PC-9 (cell line): ENCODE measurements at places on chromosomes 11 and 22. TPM values are rescaled to one million over a fixed set of nuclear protein-coding genes. Genes with fewer than 3 reads are reported as not detected.

The SCUBE1 gene
- total RNA-seq, result not detected in 2 replicates

The SYT7 gene
- total RNA-seq, result 4.0 and 8.9 TPM in 2 replicates

The VSIG10L2 gene
- total RNA-seq, result not detected in 2 replicates

The SLC22A8 gene
- total RNA-seq, result not detected in 2 replicates

The DDI1 gene
- total RNA-seq, result not detected in 2 replicates

The SPINDOC gene
- total RNA-seq, result 46.8 and 49.7 TPM in 2 replicates

The SMDT1 gene
- total RNA-seq, result 55.3 and 72.8 TPM in 2 replicates

GRCh38 chr11:42407341-42407740, 904.5 kb upstream of the API5 start:
- DNase-seq, result no peak
- H3K36me3 ChIP-seq, result no peaks in the 10 kb centered on the region
- H3K27me3 ChIP-seq, result no peaks in the 10 kb centered on the region
- no peak overlapping the region for H3K4me3 ChIP-seq
- no peak overlapping the region for H3K27ac ChIP-seq

GRCh38 chr11:1651411-1651980, 21.9 kb downstream of the KRTAP5-5 start:
- no peak overlapping the region for H3K27ac ChIP-seq
- no peaks in the 10 kb centered on the region for H3K36me3 ChIP-seq
- H3K27me3 ChIP-seq, result peaks cover 36% of the 10 kb centered on the region
- DNase-seq, result no peak

GRCh38 chr11:17351172-17351509, 459 bp upstream of the NCR3LG1 start:
- 0 out of 2 replicates have a peak, but pooled peaks cover 4% of the 10 kb centered on the region for H3K4me1 ChIP-seq
- H3K27ac ChIP-seq, result no peak overlapping the region
- no peaks in the 10 kb centered on the region for H3K27me3 ChIP-seq
- H3K36me3 ChIP-seq, result no peaks in the 10 kb centered on the region

DNA sequence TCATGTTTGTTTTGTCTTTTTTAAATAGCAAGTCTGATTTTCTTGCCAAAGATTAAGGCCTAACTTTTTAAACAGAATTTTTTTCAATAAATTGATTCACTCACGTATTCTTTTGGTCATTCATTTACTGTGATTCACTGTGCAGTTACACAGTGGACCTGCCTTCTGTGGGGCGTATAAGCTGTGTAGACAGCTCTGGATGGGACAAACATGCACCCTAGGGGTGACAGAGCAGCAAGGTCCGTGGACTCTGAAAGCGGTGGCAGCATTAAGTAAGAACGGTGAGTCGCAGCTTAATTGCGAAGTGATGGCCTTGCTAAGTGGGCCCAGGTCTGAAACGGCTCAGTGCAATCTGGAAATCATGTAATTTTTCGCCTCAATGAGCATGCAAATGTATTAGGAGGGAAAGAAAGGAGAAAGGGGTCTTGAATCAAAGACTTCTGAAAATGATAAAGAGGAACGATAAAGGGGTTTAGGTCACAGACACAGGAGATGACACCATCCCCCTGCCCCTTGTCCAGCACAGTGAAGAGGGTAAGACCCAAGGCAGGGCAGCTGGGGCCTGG, 113.1 kb downstream of the SPATA19 start:
- peaks cover 22% of the 10 kb centered on the region for H3K27me3 ChIP-seq
- H3K27ac ChIP-seq, result no peak overlapping the region

DNA sequence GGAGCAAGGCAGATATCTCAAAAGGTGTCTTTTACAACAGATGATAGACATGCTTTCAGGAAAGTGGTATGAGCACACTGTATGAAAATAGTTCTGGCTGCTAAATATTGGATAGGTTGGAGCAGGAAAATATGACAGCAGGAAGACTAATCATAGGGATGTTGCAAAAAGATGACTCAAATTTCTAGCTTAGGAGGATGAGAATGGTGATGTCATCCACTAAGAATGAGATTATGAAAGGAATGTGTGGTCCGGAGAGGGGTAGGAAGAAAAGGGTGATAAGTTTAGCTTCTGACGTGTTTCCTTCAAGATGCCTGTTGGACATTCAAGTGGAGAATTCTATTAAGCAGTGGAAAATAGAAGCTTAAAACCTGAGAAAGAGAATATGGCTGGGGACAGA, 46.4 kb downstream of the RCN1 start:
- H3K27ac ChIP-seq, result peak overlapping the region; percentile 67
- DNase-seq, result peak; percentile 92
- no peaks in the 10 kb centered on the region for H3K36me3 ChIP-seq
- no peaks in the 10 kb centered on the region for H3K27me3 ChIP-seq
- no peak overlapping the region for H3K4me3 ChIP-seq
- peaks cover 19% of the 10 kb centered on the region for H3K4me1 ChIP-seq

DNA sequence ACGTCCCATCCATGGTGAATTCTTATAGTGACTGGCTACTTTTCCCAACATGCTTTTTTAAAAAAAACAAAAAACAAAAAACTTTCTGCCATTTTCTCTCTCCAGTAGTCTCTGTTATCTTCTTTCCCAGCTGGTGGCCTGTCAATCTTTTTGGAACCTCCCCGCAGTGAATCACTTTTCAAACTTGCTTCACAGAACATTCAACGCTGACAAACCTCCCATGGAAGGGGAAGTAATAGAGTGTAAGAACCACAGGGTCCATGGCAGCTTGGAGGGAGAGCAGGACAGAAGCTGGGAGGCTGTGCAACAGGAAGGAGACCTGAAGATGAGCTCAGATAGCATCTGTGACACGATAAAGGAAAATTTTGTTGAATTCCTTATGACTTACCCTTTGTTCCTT, 9.8 kb upstream of the CECR2 start:
- peaks cover 56% of the 10 kb centered on the region; the same call in 1 of the 2 replicates for H3K27me3 ChIP-seq
- H3K36me3 ChIP-seq, result no peaks in the 10 kb centered on the region
- DNase-seq, result no peak

DNA sequence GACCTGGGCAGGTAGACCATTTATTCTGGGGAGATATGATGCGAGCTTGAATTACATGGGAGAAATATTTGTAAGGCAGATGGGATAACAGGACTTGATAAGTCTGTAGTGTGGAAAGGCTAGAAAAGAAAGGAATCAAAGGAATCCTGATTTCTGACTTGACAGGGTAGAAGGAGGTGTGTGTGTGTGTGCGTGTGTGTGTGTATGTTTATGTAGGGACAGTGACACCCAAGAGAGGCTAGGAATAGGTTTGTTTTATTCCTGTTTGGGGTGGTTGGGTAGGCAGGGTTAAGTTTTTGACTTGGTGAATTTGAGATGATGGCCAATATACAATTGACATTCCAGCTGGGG, 390 bp upstream of the HTATIP2 start:
- DNase-seq, result no peak
- peaks cover 35% of the 10 kb centered on the region for H3K4me1 ChIP-seq
- H3K36me3 ChIP-seq, result no peaks in the 10 kb centered on the region; the same call in 1 of the 2 replicates
- H3K4me3 ChIP-seq, result peak overlapping the region; percentile 76
- no peaks in the 10 kb centered on the region for H3K27me3 ChIP-seq

GRCh38 chr11:132222345-132222744, 851.9 kb downstream of the NTM start:
- no peak overlapping the region for H3K27ac ChIP-seq
- no peaks in the 10 kb centered on the region for H3K36me3 ChIP-seq
- H3K4me1 ChIP-seq, result no peaks in the 10 kb centered on the region

DNA sequence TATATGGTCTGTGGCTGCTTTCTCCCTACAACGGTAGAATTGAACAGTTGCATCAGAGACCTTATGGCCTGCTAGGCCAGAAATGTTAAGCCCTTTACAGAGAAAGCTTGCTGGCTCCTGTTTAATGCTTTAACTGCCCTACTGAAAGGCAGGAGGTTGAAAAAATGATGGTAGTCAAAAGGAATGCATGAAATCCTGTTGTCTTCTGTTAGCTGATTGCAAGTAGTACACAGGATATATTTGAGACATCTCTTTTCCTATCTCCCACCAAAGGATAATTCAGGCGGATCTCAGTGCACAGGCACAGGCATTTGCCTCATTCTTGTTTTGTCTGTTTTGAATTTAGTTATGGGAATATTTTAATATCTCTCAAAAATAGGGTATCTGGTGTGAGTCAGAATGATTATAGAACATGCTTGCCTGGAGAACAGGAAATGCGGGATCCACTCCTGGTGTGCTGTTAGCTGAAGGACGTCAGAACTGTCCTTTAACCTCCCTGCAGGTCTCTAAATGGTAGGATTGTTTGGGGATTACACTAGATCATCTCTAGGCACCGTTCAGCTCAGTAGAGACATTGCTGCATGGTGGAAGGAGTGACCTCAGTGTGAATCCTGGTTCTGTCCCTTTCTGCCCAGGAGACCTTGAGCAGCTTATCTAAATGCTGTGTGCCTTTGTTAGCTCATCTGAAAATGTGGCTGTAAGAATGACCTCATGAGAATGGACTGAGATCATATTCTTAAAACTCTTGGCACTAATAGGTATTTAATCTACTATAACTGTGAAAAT, 49.5 kb downstream of the PACS1 start:
- no peaks in the 10 kb centered on the region for H3K27me3 ChIP-seq
- 0 out of 2 replicates have a peak overlapping the region, but pooled peaks have one; percentile 15 for H3K4me3 ChIP-seq
- H3K36me3 ChIP-seq, result no peaks in the 10 kb centered on the region
- H3K4me1 ChIP-seq, result peaks cover 41% of the 10 kb centered on the region
- peak; percentile 81 for DNase-seq

- no peaks in the 10 kb centered on the region for H3K27me3 ChIP-seq
- no peak overlapping the region for H3K4me3 ChIP-seq
- no peak for DNase-seq
- H3K36me3 ChIP-seq, result no peaks in the 10 kb centered on the region
Observed at GRCh38 chr22:36253523-36254490, 874 bp downstream of the APOL1 start.

DNA sequence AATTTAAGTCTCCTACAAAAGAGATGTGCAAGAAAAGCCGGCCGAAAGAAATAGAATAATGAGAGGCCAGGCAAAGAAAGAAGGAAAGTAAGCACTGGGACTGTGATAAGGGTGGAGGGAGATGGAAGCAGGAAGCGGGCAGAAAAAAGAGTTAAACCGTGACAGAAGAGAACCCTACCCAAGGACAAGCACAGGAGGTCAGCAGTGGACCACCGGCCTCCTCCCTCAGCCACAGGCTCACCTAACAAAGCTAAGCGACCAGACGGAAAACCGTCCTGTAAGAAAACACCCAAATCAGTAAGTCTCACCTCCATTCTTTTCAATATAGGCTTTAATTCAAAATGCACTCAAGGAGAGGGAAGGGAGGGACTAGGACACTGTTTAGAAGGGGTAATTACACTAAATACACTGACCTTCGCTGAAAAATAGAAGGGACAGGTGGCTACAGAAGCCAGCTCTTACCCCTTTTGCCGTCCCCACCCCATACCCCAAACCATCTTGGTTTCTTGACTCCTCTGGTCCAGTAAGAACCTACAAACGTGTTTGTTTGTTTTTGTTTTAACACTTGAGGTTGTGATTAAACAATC, 1.9 kb downstream of the FAM181B start:
- no peaks in the 10 kb centered on the region for H3K27me3 ChIP-seq
- H3K27ac ChIP-seq, result no peak overlapping the region
- no peaks in the 10 kb centered on the region for H3K4me1 ChIP-seq

GRCh38 chr11:61757213-61757862, 4.9 kb downstream of the MYRF start:
- no peak overlapping the region for H3K4me3 ChIP-seq
- H3K4me1 ChIP-seq, result peaks cover 22% of the 10 kb centered on the region
- no peaks in the 10 kb centered on the region for H3K36me3 ChIP-seq
- no peak for DNase-seq
- H3K27ac ChIP-seq, result peak overlapping the region; percentile 68

- no peaks in the 10 kb centered on the region for H3K36me3 ChIP-seq
- H3K27ac ChIP-seq, result no peak overlapping the region
- H3K4me1 ChIP-seq, result no peaks in the 10 kb centered on the region
- H3K27me3 ChIP-seq, result peaks cover 98% of the 10 kb centered on the region
- H3K4me3 ChIP-seq, result no peak overlapping the region
Observed at GRCh38 chr22:48434868-48435250, 1392.8 kb downstream of the BRD1 start.

DNA sequence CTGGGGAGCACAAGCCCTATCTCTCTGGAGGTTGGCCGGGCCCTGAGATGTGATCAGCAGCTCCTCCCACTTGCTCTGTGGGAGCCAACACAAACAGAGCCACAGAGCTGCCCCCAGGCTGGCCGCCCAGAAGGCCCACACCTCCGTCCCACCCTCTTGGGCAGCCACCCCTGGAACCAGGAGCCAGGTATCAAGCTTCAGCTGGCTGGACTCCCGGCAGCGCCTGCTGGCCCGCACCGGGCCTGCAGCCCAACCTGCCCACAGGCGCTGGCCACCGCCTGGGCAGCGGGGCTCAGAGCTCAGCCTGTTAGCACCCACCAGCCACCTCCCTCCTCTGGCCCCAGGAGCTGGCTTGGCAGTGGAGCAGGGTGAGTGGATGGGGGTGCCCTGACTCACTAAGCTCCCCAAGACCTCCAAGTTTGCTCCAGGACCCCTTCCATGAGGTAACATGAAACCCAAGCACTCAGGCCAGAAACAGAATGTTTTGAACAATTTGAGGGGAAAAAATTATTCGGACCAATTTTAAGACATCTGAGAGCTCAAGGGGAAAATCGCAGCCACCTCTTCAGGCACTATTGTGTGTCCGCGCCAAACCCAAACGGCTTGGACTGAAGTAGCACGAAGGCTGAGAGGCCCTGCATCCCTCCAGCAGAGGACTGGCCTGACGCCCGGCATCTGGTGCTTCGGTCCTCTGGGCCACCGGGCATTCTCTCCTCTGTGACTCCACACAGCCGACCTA, 450.8 kb downstream of the SOX6 start:
- H3K4me3 ChIP-seq, result no peak overlapping the region
- no peak overlapping the region for H3K27ac ChIP-seq
- no peak for DNase-seq
- H3K4me1 ChIP-seq, result peaks cover 15% of the 10 kb centered on the region; the same call in 1 of the 2 replicates
- no peaks in the 10 kb centered on the region for H3K36me3 ChIP-seq

- no peaks in the 10 kb centered on the region for H3K4me1 ChIP-seq
- H3K36me3 ChIP-seq, result 0 out of 2 replicates have a peak, but pooled peaks cover 1% of the 10 kb centered on the region
- no peak for DNase-seq
- no peak overlapping the region for H3K4me3 ChIP-seq
- H3K27ac ChIP-seq, result no peak overlapping the region
Observed at GRCh38 chr11:36093548-36093947, 149.7 kb downstream of the LDLRAD3 start.

DNA sequence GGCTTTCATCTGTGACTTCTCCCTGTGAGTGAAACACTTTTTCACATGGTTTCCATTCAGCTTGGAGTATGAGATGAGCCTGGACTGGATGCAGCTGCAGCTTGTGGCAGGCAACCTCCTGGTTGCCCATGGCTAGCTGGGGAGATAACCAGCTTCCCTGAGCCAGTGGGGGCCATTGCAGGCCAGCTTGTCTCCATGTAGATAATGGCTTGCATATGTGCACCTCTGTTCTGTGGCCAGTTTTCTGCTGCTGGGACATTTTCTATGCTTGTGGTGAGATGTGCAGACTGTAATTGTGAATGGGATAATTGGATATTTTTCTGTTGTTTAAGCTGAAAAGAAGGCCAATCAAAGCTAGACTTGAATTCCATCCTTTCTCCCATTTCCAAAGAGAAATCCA, 38.5 kb downstream of the INSC start:
- peaks cover 2% of the 10 kb centered on the region for H3K4me1 ChIP-seq
- no peak overlapping the region for H3K4me3 ChIP-seq
- no peak overlapping the region for H3K27ac ChIP-seq
